ENCODE measurements at places on chromosomes 1 and 21. TPM values are rescaled to one million over a fixed set of nuclear protein-coding genes. Genes with fewer than 3 reads are reported as not detected.

Gene CCDC30
- 0.92 TPM for total RNA-seq

Gene KIF26B
- 0.10 TPM for total RNA-seq

Gene SLAMF1
- total RNA-seq = not detected

Gene PCNX2
- total RNA-seq = 12.0 TPM

Gene RAB3B
- total RNA-seq = 10.1 TPM

Gene RGS8
- total RNA-seq = not detected

Gene TNFSF18
- total RNA-seq = not detected

Gene HAO2
- total RNA-seq = not detected

Gene MTARC1
- 9.5 TPM for total RNA-seq

Gene TEDDM1
- not detected for total RNA-seq

Gene AADACL4
- total RNA-seq = not detected

Gene TMEM52
- 0.36 TPM for total RNA-seq

Gene CFAP141
- not detected for total RNA-seq

Gene ZNF683
- total RNA-seq = not detected
